Sigmoid colon (tissue), 7 donors: ENCODE measurements at places on chromosomes 6 and 20. TPM values are rescaled to one million over a fixed set of nuclear protein-coding genes. Genes with fewer than 3 reads are reported as not detected.
A peak's percentile ranks its signal among the peaks of the same experiment; 100 is the strongest.

DNA sequence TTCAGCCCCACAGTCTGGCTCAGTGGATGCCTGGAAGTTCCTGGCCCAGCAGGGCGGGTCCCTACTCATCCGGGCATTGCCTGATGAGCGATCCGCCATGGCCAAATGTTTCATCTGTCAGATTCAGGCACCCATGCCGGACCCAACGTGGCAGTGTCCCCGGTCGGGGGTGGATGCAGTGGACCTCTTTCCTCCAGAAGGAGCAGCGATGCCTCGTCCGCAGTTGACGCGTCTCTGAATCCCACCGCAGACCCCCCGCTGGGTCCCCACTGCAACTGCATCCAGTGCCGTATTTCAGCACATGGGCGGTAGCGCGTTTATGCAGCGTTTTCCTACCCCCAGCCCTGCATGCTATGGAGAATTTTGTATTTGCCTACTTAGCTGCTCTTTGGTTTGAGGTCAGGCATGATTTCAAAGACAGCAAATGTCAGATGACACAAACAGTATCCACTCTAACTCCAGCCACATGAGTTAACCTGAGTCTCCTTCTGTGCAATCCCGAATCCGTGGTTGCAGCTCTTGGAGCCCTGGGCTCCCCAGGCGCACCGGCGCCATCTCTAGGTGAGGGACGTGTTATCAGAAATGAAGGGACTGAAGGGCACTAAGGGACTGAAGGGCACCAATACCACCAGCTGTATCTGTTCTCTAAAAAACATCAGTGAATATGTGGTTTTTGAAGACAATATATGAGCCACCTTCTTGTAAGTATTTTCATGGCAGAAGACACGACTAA is 72.6 kb upstream of the THBS2 start:
- DNase-seq: no peak

DNA sequence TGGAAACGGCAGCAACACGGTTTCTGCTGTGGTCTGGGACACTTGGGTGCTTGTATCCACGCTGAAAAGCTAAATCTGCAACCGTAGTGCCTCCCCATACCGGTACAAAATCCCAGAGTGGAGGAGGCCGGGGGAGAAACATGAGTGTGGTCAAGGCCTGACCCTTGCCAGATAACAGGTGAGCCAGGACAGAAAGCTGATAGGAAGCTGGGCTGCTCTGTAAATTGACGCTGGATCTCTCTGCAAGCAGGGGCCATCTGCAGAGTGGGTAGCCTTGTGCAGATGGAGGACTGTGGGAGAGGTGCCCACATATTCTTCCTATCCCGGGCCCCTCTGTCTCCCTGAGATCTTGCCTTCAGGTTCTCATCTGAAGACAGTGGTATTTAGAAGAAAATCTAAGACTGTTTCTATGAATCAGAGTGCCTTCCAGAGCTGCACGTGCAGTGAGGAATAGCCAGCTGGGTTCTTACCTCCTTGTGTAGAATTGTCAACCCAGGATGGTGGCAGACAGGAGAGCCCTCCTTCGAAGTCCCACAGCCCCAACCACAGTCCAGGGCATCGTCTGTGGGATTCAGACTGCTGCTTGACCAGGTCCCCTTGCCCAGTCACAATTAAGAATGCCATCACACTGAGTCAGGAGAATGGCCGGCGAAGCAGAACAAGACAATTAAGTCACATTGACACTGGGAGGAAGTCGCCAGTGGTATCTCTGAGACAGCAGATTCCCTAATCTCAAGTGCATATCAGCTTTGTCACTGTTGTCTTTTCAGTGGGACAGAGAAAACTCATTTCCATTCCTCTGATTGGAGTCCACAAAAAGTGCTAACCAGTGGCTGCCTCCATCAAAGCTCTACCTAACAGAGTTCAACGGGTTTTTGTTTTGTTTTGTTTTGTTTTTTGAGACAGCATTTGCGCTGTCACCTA is 100.0 kb upstream of the RIPOR2 start:
- no peak for DNase-seq

GRCh38 chr6:155130161-155130853 is 133.5 kb upstream of the CLDN20 start:
- no peak for DNase-seq

DNA sequence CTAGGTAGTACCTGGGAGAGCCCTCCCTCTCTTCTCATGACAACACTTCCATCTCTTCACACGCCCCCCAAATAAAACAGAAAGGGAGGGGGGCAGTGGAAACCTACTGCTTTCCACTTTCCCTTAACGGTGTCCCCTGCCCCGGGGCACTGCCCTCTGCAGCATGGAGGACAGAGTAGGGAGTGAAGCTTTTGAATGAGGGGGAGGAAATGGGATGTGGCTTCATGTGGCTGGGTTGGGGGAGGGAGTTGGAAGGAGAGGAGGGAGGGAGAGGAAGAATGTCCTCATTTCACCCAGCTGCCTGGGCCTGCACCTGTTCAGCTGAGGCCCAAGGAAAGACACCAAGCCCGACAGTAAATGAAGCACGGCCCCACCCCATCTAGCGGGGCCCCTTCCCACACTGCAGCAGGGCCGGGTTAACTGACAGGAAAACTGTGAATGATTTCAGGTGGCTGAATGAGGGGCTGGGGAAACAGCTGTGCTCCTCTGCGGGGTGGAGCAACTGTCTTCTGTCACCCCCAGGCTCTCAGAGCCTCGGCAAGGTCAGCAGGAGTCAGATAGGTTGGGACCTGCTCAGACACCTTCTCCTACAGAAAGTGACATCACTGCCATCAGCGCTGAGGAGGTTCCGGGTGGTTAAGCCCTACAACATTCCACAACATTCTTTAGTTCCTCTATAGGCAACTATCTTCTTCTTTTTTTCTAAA is 40.0 kb upstream of the TAF8 start:
- no peak for DNase-seq

- DNase-seq: no peak
These were observed 70.8 kb upstream of the AGPAT4 start for GRCh38 chr6:161344626-161345025.

DNA sequence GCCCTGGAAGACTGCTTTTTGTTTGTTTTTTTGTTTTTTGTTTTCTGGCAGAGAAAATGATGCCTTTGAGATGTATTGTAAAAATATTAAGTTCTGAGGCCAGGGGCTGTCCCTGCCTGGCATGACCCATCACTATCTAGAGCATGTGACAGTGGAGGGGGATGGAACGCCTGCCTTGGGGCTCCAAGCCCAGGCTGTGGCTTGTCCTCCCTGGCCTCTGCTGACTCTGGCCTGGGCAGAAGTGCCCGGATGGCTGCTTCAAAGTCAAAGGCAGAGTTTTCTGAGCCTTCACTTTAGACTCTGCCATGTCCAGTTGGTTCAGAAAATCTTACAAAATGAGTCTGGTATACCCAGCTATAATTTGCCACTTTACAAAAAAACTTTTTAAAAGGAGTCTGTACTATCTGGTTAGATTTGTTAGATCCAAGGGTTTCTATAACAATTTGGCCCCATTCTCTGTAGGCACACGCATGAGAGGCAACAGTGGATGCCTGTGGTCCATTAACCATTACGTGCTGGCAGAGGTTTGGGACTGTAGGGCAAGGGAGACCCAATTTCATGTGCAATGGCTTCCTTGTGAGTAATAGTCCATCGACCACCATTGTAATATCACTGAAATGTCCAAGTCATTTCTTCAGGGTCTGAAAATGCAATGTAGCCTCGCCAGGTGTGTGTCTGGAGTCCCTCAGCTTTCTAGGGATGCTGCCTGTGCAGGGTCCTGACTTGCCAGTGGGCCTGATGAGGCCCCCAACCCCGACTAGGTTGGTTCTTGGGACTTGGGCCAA is 8.3 kb downstream of the PPP1R3G start:
- no peak for DNase-seq

- no peak for DNase-seq
These were observed 104.9 kb upstream of the LGSN start for GRCh38 chr6:63424636-63425035.

- DNase-seq: no peak
These were observed 305.9 kb downstream of the LAMA2 start for GRCh38 chr6:129188795-129189194.

DNA sequence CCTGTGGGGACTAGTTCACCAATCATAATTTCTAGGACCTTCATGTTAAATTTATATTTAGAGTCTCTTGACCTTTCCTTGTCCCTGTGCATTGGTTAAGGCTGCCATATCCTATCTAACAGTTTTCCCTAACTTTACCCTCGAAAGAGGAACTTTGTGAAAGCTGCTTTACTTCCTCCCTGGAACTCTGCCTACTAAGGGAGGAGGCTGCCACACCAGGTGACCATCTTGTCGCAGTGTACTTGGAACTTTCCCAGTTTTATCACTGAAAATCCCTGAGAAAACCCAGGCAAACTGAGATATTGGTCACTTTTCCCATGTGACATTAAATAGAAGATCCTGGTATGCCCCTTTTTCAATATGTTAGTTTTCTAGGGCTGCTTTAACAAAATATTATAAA is 317.6 kb upstream of the TSHZ2 start:
- no peak for DNase-seq

GRCh38 chr6:159959976-159960384 is 8.9 kb upstream of the IGF2R start:
- DNase-seq: peak; percentile 74

DNA sequence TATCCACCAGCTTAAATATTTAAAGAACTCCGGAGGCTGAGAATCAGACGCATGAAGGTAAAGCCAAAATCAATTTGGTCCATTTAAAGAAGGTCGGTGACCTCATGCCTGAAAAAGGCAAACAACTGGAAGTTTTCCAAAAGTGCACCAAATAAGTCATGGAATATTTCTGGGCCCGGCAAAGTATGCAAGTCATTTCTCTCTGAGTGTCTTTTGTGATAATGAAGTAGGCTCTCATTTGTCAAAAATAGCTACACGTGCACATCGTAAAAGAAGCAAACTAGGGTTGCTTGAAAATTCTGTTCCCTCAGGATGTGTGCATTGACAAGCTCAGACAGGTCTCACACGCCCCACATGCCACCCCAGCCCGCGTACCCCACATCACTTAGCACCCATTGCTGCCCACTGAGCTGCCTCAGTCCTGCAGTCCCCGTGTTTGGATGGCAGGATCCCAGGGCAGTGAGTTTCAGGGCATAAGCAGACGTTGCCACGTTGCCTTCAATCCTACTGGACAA is 20.5 kb upstream of the PYGB start:
- no peak for DNase-seq

- no peak for DNase-seq
These were observed 3.5 kb upstream of the MAPK13 start for GRCh38 chr6:36126553-36127458.

- no peak for DNase-seq
These were observed 371.1 kb downstream of the FOXA2 start for GRCh38 chr20:22213271-22213670.

- no peak for DNase-seq
These were observed 20.3 kb downstream of the SOX4 start for GRCh38 chr6:21613809-21614208.

DNA sequence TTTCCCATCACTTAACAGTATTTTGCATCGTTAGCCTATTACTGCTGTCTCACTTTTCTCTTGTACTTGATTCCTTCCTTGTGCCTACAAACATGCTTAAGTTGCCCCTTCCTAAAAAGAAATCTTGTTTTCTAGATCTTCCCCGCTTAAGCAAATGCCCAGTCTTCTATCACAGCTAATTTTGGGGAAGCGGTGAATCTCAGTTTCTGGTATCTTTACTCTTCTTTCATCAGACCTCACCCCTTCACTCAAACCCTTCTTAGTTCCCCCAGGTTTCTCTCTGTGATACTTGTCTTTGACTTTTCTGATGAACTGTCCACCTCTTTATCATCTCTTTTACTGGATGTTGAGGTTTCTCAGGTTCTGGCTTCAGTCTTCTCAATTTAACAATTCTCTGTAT is 14.2 kb downstream of the VAPB start:
- no peak for DNase-seq

- no peak for DNase-seq
These were observed 29.3 kb upstream of the EMILIN3 start for GRCh38 chr20:41395667-41396664.

- DNase-seq: no peak
These were observed 18.6 kb downstream of the GMDS start for GRCh38 chr6:2226775-2227174.

GRCh38 chr6:106918115-106918514 is 56.4 kb downstream of the CD24 start:
- DNase-seq: no peak

- DNase-seq: no peak
These were observed 33.7 kb downstream of the NOL7 start for GRCh38 chr6:13648850-13649249.

- DNase-seq: no peak
These were observed 6.4 kb upstream of the PMEPA1 start for GRCh38 chr20:57716202-57716601.

DNA sequence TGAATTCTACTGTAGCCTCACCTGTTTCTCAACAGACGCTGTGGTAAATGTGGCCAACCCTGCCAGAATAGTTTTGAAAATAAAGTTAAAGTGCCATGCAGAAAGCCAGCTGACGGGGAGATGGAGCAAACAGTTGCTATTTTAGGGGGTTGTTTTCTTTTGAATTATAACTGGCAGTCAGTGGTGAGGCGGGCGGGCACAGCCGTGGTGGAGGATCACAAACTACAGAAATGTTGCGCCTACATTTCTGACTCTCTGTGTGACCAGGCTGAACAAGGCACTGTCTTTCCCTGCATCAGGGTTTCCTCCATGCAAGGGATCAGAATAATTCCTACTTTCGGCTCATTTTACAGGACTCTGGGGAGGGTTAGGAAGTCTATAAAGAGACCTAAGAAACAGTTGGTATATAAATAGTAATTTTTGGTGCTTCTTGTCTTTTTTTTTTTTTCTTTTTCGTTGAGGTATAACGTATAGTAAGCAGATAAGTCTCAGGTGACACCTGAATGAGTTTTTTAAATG is 17.2 kb downstream of the CHMP4B start:
- DNase-seq: no peak

GRCh38 chr6:137191670-137192069 is 18.2 kb upstream of the IL22RA2 start:
- no peak for DNase-seq

GRCh38 chr20:58712806-58713731 is 20.5 kb downstream of the NPEPL1 start:
- peak; percentile 55 for DNase-seq

EDN1 gene
- 3.9 TPM for polyA plus RNA-seq

ID4 gene
- polyA plus RNA-seq: 4.2 TPM

SUMO4 gene
- 0.39 TPM for polyA plus RNA-seq

NOTCH4 gene
- 1.2 TPM for polyA plus RNA-seq

WFDC10B gene
- not detected for polyA plus RNA-seq

BPIFA1 gene
- polyA plus RNA-seq: not detected

SEMG1 gene
- polyA plus RNA-seq: not detected

AVP gene
- polyA plus RNA-seq: not detected

C20orf144 gene
- not detected for polyA plus RNA-seq

TPBG gene
- polyA plus RNA-seq: 7.3 TPM

KCNQ5 gene
- polyA plus RNA-seq: not detected

CCR6 gene
- polyA plus RNA-seq: 7.7 TPM

MYL9 gene
- polyA plus RNA-seq: 26.4 TPM

SLC17A9 gene
- 15.4 TPM for polyA plus RNA-seq
